NCI-H460 (cell line): ENCODE measurements at places on chromosomes 4 and X.

- DNase-seq, result no peak
Measured at GRCh38 chr4:89048906-89049601, 7.9 kb downstream of the FAM13A start.

DNA sequence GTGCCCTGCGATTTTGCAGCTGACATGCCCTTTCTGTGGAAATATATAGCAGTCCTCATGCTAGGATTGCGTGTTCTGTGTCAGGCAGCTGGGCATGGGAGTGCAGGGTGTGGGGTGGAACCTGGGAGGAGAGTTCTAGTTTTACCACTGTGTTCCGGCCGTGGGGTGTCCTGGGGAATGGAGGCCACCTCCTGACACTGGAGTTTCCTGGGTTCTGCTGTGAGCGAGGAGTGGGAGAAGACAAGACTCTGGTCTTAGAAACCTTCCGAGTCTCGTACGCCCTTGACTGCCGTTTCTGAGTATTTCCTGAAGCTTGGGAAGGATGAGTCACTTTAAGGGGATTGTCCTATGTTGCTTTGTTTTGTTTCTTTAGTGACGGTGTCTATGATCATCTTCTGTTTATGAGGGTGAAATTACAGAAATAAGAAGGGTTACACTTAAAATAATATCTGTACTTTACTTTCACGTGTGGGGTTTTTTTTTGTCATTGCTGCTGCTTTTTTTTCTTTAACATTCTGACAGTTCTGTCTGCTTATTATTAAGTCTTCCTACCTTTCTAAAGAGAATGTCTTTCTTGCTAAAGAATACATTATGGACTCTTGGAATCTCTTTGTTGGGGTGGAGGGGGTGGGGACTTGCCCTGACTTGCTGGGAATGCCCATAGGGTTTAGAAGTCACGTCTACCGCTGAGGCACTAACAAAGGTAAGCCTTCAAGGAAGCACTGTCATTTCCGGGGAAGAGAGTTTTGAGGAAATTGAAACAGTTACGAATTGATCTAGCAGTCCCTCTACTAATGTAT is 19.1 kb downstream of the CD99 start:
- DNase-seq, result peak; percentile 60

DNA sequence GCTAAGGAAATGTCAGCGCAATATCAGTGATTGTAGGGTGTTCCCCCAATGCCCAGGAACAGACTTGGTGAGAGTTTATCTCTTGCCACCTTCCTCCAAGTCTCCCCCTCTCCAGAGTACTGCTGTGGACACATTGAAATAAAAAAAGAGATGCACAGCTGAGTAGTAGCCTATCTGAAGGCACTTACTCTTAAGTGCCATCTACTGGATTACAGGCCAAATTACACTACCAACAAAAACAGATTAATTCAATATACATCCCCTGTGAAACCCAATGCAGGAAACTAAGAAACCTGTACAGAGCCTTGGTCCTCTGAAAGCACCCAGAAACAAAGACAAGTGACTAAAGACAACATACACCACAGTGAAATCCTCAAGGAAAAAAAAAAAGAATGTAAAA is 460.3 kb downstream of the ZIC3 start:
- DNase-seq, result no peak

DNA sequence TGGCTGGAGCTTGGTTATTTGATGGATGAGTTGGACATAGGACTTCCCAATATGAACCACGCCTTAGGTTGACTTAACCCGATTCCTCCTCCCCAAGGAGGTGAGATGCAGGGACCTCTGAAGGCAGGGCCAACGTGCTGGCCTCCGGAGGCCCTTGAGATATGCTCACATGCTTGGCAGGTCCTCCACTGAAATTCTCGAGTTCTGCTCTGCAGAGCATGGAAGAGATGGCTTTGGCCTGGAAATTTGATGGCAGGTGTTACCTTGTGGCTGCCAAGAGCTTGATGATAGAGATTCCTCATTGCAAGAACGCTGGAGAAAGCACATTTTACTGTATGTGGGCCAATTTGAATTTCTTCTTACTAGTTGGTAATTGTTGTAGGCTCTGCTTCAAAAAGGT is 117.4 kb upstream of the LIMCH1 start:
- DNase-seq, result no peak

- DNase-seq, result peak; percentile 50
Measured at GRCh38 chrX:11341274-11342201, 48.3 kb downstream of the AMELX start.

DNA sequence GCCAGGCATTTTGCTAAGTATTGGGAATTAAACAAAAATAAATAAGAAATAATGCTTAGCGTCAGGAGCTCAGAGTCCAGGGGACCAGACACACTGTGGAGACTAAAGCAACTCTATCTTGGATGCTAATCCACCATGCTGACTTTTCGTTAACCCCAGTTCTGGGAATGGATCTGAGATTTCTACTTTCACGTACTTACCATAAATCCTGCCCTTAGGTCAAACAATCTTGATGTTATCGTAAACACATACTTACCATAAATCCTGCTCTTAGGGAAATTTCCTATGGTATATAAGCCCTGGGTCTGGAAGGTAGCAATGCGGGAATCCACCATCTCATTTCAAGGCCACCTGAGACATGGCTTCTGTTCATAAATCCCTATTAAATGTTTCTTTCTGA is 204.5 kb upstream of the IGFBP7 start:
- no peak for DNase-seq

DNA sequence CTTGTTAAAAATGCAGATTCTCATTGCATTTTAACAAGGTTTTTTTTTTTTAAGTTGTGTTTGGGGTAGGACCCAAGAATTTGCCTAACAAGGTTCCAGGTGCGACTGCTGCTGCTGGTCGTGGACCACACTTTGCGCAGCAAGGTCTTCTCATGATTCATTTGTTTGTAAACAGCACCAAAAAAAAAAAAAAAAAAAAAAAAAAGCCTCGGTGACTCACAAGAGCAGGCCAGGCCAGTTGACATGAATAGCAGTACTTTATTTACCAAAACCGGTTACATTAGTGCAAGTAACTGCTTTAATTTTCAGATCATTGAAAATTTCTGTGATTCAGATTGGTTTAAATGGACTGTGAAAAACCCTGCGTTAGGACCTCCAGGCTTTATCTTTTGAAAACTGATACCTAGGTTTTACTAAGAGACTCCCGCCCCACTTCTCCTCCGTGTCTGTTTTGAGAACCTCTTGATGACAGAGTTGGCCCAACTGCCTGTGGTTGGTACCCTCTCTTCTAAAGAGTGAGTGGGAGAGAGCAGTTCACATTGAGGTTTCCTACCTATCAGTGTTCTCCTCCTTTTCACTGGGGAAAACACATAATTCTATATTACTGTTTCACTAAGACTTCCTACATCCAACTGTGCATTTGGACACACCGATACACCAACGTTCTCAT is 86.2 kb downstream of the PHEX start:
- DNase-seq, result no peak

DNA sequence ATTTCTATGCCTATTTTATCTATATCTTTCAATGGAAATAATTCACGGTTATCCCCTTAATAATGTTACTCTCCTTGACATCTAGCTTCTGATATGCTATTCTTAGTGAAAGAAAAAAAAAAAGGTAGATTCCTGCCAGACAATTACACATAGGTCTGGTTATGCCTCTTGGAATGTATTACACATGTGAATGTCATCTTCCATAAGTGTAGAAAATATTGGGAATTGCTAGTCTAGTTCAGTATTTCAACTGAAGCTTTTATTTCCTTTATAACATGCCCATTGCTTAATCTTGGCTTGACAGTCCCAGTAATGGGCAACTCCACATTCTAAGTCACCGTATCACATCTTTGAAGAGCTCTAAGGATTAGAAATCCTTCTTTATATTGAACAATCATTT is 25.4 kb upstream of the PPP1R2C start:
- no peak for DNase-seq

DNA sequence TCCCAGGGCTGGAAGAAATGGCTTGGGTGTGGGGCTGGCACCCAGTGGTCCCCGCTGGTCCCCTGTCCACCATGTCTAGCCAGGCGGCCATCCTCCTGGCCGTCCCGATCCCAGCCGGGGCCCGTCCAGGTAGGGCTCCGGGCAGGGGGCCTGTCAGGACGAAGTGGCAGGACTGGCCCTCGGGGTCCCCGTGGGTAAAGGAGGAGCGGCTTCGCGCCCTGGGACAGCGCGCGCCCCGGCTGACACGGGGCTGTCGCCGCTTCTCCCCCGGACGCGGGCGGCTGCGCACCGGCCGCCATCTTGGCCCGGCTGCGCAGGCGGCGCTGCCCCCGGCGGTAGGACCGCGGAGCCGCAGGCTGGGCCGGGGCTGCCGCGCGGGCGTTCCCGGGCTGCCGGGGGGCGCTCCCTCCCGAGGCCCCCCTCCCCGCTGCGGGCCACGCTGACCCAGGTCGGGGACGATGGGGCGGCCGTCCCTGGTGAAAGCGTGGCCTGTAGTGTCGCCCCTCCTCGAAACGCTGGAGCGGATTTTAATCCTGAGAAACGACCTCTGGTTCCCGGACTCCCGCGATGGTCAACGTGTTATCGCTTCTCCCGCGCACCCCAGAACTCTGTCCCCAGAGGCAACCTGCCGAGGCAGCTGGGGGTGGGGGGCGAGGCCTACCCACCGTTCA is 60.4 kb upstream of the BCOR start:
- DNase-seq, result no peak

DNA sequence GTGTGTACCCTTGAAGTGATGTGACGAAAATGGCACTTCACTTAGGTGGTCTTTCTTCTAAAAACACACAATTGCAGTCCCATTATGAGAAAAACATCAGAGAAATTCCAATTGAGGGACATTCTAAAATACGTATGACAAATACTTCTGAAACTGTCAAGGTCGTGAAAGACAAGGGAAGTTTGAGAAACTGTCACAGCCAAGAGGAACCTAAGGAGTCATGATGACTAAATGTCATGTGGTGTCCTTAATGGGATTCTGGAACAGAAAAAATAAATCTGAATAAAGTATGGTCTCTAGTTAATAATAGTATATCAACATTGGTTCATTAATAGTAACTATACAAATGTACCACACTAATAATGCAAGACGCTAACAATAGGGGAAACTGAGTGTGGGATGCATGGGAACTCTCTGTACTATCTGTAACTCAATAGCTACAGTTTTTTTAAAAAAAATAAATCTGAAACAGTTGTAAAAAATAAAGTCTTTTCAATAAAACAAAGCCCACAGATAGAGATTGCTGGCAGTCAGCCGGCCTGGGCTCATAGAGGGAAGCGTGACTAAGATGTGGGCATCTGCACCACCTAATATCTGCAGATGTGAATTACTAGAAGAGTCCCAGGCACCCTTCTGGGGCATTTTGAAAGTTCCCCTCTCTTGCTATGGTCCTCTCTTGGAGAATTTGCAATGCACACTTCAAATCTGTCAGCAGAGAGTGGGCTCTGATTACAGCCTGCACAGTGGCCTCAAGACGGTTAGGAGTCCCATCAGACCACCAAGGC is 47.6 kb downstream of the MID1IP1 start:
- no peak for DNase-seq

DNA sequence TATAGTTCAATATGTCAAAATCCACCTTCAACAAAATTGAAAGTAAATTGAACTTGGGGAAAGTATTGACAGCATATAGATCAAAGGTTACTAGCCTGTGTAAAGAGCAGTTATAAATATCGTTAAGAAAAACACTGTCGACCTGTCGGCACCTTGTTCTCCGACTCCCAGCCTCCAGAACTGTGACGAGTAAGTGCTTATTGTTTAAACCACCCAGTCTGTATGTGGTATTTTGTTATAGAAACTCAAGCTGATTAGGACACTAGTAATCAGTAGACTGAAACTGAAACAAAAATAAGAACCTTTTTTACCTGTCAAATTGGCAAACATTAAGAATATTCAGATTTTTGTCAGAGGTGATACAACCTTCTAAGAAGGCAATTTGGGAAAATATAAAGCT is 17.0 kb downstream of the HTT start:
- DNase-seq, result no peak
